ENCODE measurements at places on chromosomes 1 and 21. TPM values are rescaled to one million over a fixed set of nuclear protein-coding genes. Genes with fewer than 3 reads are reported as not detected.

ZFP69 gene
- total RNA-seq: not detected

ERMAP gene
- total RNA-seq: 4.6 TPM

KRTAP10-3 gene
- total RNA-seq: not detected

AVPR1B gene
- not detected for total RNA-seq

SPRR2G gene
- not detected for total RNA-seq

Data from A549 treated with DMSO at 1 μM for 4 hours (cell line).